ENCODE measurements at places on chromosomes 3 and 15. TPM values are rescaled to one million over a fixed set of nuclear protein-coding genes. Genes with fewer than 3 reads are reported as not detected.

- no peaks in the 10 kb centered on the region for H3K36me3 ChIP-seq
- H3K27ac ChIP-seq, result no peak overlapping the region
- no peak overlapping the region for H3K4me3 ChIP-seq
- no peaks in the 10 kb centered on the region for H3K4me1 ChIP-seq
Observed at GRCh38 chr15:50808728-50809127, 43.2 kb upstream of the SPPL2A start.

DNA sequence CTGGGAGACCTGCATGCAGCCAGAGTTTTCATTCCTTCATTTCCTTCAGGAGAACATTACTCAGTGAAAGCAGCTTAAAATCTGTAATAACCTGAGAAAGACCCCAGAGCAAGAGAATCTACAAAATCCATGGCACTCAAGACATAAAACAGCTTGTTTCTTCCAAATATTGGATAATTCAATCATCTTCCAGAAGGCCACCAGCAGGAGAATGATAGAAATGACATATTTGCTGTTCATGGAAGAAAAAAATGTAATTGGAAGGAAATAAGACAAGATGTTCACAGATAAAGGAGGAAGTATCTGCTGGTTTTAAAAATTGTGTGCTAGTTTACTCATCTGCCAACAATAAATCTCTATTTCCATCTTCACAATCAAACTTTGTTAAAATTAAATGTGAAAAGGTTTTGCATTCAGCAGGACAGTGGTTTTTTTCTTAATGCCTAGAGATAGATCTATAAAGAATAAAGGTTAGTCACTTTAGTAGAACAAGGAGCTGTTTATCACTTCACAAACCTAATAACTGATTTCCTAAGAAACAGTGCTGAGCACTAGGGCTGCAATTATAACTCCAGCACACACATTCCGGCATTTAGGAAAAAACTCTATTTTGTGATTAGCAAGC is 530.8 kb downstream of the NSUN3 start:
- H3K36me3 ChIP-seq, result no peaks in the 10 kb centered on the region
- no peak overlapping the region for H3K27ac ChIP-seq
- no peak for DNase-seq
- H3K27me3 ChIP-seq, result no peaks in the 10 kb centered on the region
- no peak overlapping the region for H3K4me3 ChIP-seq

DNA sequence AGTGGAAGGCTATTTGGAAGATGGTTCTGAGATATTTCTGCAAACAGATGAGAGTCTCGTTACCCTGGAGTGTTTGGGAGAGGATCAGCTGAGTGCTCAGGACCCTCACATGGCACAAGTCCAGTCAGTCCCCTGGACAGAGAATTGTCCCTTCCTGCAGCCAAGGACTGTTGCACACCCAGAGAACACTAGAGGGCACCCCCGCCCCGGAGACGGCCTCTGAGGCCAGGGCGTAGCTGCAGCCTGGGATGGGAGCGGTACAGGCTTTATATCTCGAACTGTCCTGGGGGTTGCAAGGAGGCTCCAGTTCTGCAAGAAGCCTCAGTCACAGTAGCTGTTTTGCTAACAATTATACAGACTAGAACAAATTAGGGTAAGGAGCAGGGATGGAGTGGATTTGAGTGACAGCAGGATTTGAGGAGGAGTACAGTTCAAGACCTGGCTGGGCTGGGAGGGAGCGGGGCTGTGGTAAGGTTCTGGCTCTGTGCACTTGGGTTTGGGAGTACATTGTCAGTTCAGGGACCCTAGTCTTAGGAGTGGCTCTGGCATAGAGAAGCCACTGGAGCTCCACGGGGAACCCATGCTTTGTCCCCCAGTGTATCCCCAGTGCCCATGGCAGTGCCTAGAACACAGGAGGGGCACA is 67.6 kb upstream of the HACD2 start:
- H3K27me3 ChIP-seq, result no peaks in the 10 kb centered on the region
- no peaks in the 10 kb centered on the region for H3K4me1 ChIP-seq
- peaks cover 5% of the 10 kb centered on the region for H3K36me3 ChIP-seq
- DNase-seq, result peak; percentile 87

- H3K4me3 ChIP-seq, result no peak overlapping the region
- no peak overlapping the region for H3K27ac ChIP-seq
- no peaks in the 10 kb centered on the region for H3K27me3 ChIP-seq
- no peaks in the 10 kb centered on the region for H3K36me3 ChIP-seq
Observed at GRCh38 chr3:11810276-11810675, 36.4 kb downstream of the TAMM41 start.

- no peaks in the 10 kb centered on the region for H3K27me3 ChIP-seq
- H3K4me1 ChIP-seq, result no peaks in the 10 kb centered on the region
- no peak overlapping the region for H3K4me3 ChIP-seq
- no peak overlapping the region for H3K27ac ChIP-seq
Observed at GRCh38 chr15:37882640-37883039, 51.8 kb upstream of the TMCO5A start.

SPRED1 gene
- 32.3 TPM for total RNA-seq

ZPLD1 gene
- 0.31 TPM for total RNA-seq

FAIM gene
- 13.2 TPM for total RNA-seq

SCAANT1 gene
- total RNA-seq, result not detected

Measured in neural progenitor cell (in vitro differentiated cells).